ENCODE measurements at places on chromosomes 12 and 14. TPM values are rescaled to one million over a fixed set of nuclear protein-coding genes. Genes with fewer than 3 reads are reported as not detected.

DNA sequence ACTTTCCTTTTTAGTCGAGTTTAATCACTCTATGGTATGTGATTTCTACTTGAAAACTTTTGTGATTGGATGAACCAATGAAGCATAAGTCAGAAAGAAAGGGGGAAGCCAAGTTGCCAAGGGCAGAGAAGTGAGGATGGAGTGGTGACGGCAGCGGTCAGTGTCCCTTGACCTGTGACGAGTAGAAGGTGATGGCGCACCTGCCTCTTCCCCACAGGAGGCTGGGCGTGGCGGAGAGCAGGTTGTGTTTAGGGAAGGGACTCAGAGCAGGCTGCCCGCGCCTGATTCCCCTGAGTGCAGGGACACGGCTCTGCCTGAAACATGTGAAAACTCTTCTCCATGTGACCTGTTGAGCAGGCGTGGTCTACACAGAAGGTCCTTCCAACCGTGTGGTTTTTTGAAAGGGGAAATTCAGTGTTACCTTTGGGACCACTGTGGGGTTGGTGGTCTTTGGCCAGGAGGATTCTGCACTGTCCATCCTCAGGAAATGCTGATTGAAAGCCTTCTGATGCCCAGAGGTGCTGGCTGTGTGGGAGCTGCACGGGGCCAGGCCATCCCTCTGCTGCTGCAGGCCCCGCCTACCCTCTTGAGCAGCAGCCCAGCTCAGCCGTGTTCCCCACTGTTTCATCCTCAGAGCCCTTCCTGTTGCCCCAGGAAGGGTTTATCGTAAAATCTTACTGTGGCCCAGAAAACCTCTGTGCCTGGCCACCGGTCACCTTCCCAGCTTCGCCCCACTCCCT lies 23.5 kb upstream of the AMN start:
- H3K4me3 ChIP-seq, result no peak overlapping the region
- no peaks in the 10 kb centered on the region for H3K4me1 ChIP-seq
- DNase-seq, result no peak
- peaks cover 8% of the 10 kb centered on the region for H3K36me3 ChIP-seq
- no peaks in the 10 kb centered on the region for H3K27me3 ChIP-seq

The LRRK2 gene
- not detected for total RNA-seq

The LTBR gene
- 17.0 TPM for total RNA-seq

GRCh38 chr12:123839826-123840225 lies 77.7 kb downstream of the DNAH10 start:
- no peak overlapping the region for H3K27ac ChIP-seq
- peak; percentile 48 for DNase-seq
- H3K27me3 ChIP-seq, result peaks cover 30% of the 10 kb centered on the region
- H3K4me3 ChIP-seq, result no peak overlapping the region

- H3K4me3 ChIP-seq, result peak overlapping the region; percentile 84
- H3K36me3 ChIP-seq, result peaks cover 4% of the 10 kb centered on the region
- peak overlapping the region; percentile 96 for H3K27ac ChIP-seq
- H3K27me3 ChIP-seq, result no peaks in the 10 kb centered on the region
- no peak for DNase-seq
- peaks cover 58% of the 10 kb centered on the region for H3K4me1 ChIP-seq
Observed at GRCh38 chr12:6553051-6553868, 2.6 kb downstream of the IFFO1 start.

GRCh38 chr14:100108042-100108825 lies 43.0 kb downstream of the EVL start:
- DNase-seq, result peak; percentile 93
- H3K27ac ChIP-seq, result peak overlapping the region; percentile 74
- H3K27me3 ChIP-seq, result no peaks in the 10 kb centered on the region
- H3K36me3 ChIP-seq, result peaks cover 11% of the 10 kb centered on the region

- peaks cover 45% of the 10 kb centered on the region for H3K4me1 ChIP-seq
- peaks cover 2% of the 10 kb centered on the region for H3K36me3 ChIP-seq
- no peak overlapping the region for H3K27ac ChIP-seq
- no peak overlapping the region for H3K4me3 ChIP-seq
Observed at GRCh38 chr14:100381395-100382105, 58.4 kb downstream of the SLC25A47 start.

DNA sequence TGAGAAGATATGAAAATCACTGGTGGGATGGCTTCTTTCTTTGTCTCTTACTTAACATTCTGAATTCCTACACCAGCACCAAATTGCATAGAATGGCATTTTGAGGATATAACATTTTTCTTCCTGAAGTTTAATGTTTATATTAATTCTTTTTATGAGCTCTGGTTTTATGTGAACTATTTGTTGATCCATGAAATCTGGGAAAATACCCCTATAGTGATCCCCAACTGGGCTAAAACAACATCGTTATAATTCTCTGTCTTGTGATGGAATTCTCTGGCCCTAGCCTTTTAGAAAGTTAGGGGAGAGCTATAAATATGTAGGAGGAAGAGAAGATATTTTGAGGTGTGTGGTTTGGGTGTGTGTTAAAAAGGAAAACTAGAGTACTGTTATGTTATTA lies 29.2 kb downstream of the PELI2 start:
- no peak overlapping the region for H3K27ac ChIP-seq
- no peaks in the 10 kb centered on the region for H3K36me3 ChIP-seq
- H3K4me3 ChIP-seq, result no peak overlapping the region
- no peak for DNase-seq

The KLRB1 gene
- not detected for total RNA-seq

DNA sequence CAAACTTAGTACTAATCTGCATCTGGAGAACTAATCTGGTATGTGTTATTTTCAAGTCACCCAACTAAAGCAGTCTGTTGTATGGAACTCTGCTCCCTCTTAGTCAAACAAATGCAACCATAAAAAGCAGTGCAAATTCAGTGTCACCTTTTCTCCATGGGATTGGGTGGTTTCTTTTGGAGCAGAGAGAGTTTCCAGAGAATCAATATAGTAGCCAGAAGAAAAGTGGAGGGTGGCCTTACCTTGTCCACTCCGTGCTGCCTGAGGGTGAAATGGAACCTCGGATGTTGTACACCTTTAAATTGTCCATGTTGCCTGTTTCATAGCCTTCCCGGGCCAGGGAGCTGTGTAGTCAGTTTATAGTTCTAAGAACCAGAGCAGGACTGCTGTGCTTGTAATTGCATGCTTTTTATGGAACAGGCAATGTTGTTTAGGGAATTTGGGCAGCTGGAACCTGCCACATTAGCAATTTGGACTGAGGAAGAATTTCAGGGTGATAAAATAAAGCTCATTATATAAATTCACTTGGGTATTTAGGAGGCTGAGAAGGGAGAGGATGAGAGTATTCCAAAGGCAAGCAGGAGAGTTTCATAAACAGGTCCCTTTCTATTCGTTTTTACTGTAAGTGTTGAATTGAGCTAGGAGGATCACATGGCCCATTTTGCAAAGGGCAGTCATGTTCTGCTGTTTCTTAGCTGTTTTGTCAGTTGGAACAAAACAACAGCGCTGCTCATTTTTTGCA lies 60.5 kb downstream of the CRADD start:
- H3K27me3 ChIP-seq, result no peaks in the 10 kb centered on the region
- peaks cover 22% of the 10 kb centered on the region for H3K4me1 ChIP-seq
- H3K27ac ChIP-seq, result no peak overlapping the region
- H3K4me3 ChIP-seq, result no peak overlapping the region
- DNase-seq, result no peak

The ANO4 gene
- total RNA-seq, result 0.48 TPM

GRCh38 chr12:114302117-114302516 lies 103.8 kb downstream of the TBX5 start:
- no peak overlapping the region for H3K27ac ChIP-seq
- H3K27me3 ChIP-seq, result no peaks in the 10 kb centered on the region
- DNase-seq, result no peak
- H3K4me3 ChIP-seq, result no peak overlapping the region
- H3K4me1 ChIP-seq, result no peaks in the 10 kb centered on the region

GRCh38 chr14:94113908-94114588 lies 3.5 kb downstream of the IFI27 start:
- H3K27me3 ChIP-seq, result peaks cover 11% of the 10 kb centered on the region
- no peaks in the 10 kb centered on the region for H3K36me3 ChIP-seq
- peaks cover 9% of the 10 kb centered on the region for H3K4me1 ChIP-seq
- no peak overlapping the region for H3K4me3 ChIP-seq
- H3K27ac ChIP-seq, result no peak overlapping the region

DNA sequence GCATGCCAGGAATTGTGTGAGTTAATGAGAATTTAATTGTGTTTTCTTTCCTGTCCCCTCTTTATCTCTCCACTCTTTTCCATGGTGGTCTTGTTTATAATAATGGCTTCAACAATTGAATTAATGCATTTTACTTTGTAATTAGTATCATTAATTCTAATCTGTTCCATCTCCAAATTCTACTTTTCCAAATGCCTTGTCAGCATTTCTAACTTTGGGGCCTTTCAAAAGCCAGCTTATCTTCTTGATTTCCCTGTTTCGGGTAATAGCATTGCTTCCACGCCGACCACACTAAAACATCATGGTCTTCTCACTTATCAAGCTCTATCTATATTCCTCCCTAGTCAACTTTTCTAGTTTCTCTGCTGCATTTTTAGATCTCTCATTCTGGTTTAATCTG lies 54.2 kb upstream of the RMST start:
- no peak overlapping the region for H3K4me3 ChIP-seq
- H3K27me3 ChIP-seq, result no peaks in the 10 kb centered on the region
- H3K27ac ChIP-seq, result no peak overlapping the region
- H3K4me1 ChIP-seq, result no peaks in the 10 kb centered on the region

DNA sequence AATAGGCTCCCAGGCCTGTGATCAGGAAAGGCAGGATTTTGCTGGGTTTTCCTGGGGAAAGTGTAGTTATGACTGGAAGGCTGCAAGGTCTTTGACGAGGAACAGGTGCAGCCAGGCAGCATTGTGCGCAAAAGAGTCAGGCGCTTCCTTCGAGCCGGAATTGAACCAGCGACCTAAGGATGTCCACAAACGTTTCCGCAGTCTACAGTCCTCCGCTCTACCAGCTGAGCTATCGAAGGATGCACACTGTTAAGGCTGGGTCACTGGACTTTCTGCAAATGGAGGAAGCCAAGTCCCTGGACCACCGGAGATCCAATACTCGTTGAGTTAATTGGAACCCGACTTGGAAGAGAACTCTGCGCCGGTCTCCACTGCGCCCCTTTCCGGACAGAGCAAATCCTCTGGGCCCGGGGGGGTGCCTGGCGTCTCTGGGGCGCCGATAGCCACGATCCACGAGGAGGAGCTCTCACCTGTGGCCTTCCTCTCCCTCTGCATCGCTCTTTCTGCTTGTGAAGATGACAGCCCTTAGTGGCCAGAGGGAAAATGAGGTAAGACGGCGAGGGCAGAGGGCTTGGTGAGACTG lies 18.4 kb upstream of the OR6S1 start:
- peaks cover 11% of the 10 kb centered on the region for H3K4me1 ChIP-seq
- H3K4me3 ChIP-seq, result no peak overlapping the region
- peaks cover 67% of the 10 kb centered on the region for H3K27me3 ChIP-seq
- H3K36me3 ChIP-seq, result no peaks in the 10 kb centered on the region
- DNase-seq, result no peak

- H3K27me3 ChIP-seq, result no peaks in the 10 kb centered on the region
- H3K36me3 ChIP-seq, result no peaks in the 10 kb centered on the region
- DNase-seq, result peak; percentile 85
- no peak overlapping the region for H3K4me3 ChIP-seq
- H3K27ac ChIP-seq, result no peak overlapping the region
- peaks cover 7% of the 10 kb centered on the region for H3K4me1 ChIP-seq
Observed at GRCh38 chr12:66107451-66107915, 23.1 kb downstream of the LLPH start.

The RIN3 gene
- 31.3 TPM for total RNA-seq

DNA sequence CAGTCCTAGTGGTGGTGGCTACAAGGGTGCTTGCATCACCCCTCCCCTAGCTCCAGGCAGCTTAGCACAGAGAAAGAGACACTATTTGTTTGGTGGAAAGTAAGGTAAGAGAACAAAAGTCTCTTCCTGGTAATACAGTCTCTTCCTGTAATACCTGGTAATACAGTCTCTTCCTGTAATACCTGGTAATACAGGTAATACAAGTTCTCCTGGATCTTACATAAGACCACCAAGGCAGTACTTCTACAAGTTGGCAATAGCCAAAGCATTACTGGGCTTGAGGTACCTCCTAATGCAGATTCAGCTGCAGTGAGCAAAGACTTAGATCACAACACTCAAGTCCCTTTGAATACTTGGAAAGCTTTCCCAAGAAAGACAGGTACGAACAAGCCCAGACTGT lies 77.0 kb downstream of the CATSPERB start:
- no peak for DNase-seq
- H3K27ac ChIP-seq, result no peak overlapping the region
- peaks cover 31% of the 10 kb centered on the region for H3K27me3 ChIP-seq
- H3K4me1 ChIP-seq, result no peaks in the 10 kb centered on the region
- H3K36me3 ChIP-seq, result no peaks in the 10 kb centered on the region

DNA sequence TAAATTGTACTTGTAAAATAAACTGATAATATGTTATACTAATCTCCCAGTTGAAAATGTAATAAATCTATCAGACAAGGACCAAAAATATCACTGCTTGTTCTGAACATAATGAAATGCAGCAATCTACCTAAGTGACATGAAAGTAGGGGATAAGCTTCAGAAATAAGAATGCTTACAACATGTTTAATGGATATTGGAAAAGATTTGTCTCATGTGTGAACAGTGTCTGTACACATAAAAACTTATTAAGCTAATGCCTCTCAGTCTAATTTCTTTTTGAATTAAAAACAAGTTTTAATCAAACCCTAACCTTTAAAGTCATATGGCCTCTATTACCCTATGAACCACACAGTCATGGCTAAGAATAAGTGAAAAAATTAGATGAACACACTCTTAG lies 465.3 kb downstream of the MDGA2 start:
- H3K4me1 ChIP-seq, result peaks cover 7% of the 10 kb centered on the region
- peaks cover under 1% of the 10 kb centered on the region for H3K36me3 ChIP-seq
- no peak overlapping the region for H3K27ac ChIP-seq
- DNase-seq, result no peak
- H3K27me3 ChIP-seq, result peaks cover 9% of the 10 kb centered on the region
- no peak overlapping the region for H3K4me3 ChIP-seq

DNA sequence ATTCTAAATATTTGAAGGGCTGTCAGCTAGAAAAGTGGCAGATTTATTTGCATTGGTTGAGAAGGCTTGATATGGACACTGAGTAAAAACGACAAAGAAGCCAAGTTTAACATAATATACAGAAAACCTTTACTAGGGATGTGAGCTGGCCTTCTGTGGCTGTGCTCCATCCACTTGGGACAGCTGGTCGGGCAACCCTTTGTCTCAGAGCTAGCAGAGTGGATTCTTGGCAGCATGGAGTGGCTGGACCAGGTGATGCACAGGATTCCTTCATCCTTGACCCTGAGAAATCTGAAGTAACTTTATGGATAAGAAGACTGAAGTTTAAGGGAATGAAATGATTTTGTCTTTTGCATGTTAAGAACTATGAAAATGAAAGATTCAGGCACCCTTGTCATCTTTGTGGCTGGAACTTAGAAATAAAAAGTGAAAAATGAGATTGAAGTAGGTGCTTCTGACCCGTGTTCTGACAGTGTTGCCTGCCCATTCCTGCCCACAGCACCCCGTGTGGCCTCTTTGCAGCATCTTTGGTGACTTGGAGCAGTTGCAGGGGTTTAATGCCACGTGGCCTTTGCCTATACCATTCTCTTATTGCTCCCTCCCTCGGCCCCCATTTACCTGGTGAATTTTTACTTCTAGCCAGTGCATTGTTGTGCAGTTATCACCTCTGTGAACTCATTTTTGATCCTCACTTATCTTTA lies 32.6 kb downstream of the PELI2 start:
- peaks cover 32% of the 10 kb centered on the region for H3K4me1 ChIP-seq
- H3K27ac ChIP-seq, result no peak overlapping the region
- no peak overlapping the region for H3K4me3 ChIP-seq
- H3K27me3 ChIP-seq, result no peaks in the 10 kb centered on the region
- H3K36me3 ChIP-seq, result no peaks in the 10 kb centered on the region
- DNase-seq, result no peak

The KCNH5 gene
- total RNA-seq, result not detected

The FLVCR2 gene
- total RNA-seq, result 0.94 TPM

- peaks cover under 1% of the 10 kb centered on the region for H3K36me3 ChIP-seq
- H3K27me3 ChIP-seq, result no peaks in the 10 kb centered on the region
- peaks cover 6% of the 10 kb centered on the region for H3K4me1 ChIP-seq
- DNase-seq, result no peak
- no peak overlapping the region for H3K4me3 ChIP-seq
Observed at GRCh38 chr12:12534975-12535374, 27.7 kb downstream of the DUSP16 start.

The ARHGAP9 gene
- total RNA-seq, result 2.1 TPM

Data from osteocyte (in vitro differentiated cells).